ENCODE measurements at places on chromosomes 3 and 15. TPM values are rescaled to one million over a fixed set of nuclear protein-coding genes. Genes with fewer than 3 reads are reported as not detected.

AP3B2 gene
- 2.0 TPM for polyA plus RNA-seq

TYRO3 gene
- 42.0 TPM for polyA plus RNA-seq

CCR3 gene
- not detected for polyA plus RNA-seq

TNNC1 gene
- polyA plus RNA-seq = 23.1 TPM

DNA sequence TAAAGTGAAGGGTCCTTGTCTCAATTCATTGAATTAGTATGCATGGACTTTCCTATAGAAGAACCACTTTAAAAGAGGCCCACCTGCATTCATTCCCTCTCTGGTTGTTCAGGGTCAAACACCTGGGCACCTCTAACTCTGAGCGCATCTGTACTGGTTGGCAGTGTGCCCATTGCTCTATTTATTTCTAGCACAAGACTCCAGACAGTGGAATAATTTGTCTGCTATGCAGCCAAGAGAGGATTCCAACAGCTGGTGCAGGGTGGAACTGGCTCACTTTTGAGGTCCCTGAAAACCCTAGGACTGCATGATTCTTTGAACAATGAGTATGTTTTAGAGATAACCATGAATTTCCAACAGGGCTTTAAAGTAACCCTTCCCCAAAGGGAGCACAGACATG is 57.9 kb downstream of the CCDC33 start:
- DNase-seq = no peak

DNA sequence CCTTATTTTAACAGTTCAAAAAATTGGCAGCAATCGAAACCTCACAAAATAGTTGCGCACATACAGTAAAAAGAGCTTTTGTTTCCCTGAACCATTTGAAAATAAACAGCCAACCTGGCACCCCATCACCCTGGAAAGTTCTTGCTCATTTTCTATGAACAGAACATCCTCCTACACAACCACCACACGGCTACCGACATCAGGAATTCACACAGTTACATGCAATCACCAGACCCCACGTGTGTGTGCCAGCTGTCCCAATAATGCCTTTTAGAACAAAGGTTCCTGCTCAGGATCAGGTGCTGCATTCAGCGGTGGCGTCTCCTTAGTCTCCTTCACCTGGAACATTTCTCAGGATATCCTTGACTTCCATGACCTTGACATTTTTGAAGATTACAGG is 186.5 kb downstream of the KLF13 start:
- no peak for DNase-seq
